ENCODE measurements at places on chromosomes 2 and 18. TPM values are rescaled to one million over a fixed set of nuclear protein-coding genes. Genes with fewer than 3 reads are reported as not detected.

The ST6GAL2 gene
- 15.6 TPM for total RNA-seq

The POTEE gene
- 0.06 TPM for total RNA-seq

The EVA1A gene
- total RNA-seq: 18.2 TPM

The ASIC4 gene
- total RNA-seq: not detected

The ALPG gene
- 0.22 TPM for total RNA-seq

The SERPINB2 gene
- total RNA-seq: not detected

The SH2D6 gene
- total RNA-seq: 1.6 TPM

The KIAA2012 gene
- total RNA-seq: not detected

The LYPD1 gene
- total RNA-seq: 16.3 TPM

The TMEM163 gene
- total RNA-seq: 0.13 TPM

The ACMSD gene
- not detected for total RNA-seq

The MROH2A gene
- total RNA-seq: 0.28 TPM

The MAP2 gene
- 0.40 TPM for total RNA-seq

The CXCR2 gene
- not detected for total RNA-seq

The PLCL1 gene
- not detected for total RNA-seq

The CXCR1 gene
- not detected for total RNA-seq

The GNLY gene
- total RNA-seq: not detected

The PLGLB2 gene
- 0.16 TPM for total RNA-seq

The CCDC74B gene
- 7.5 TPM for total RNA-seq

The GCG gene
- total RNA-seq: not detected

The UGT1A10 gene
- not detected for total RNA-seq

The C2orf66 gene
- total RNA-seq: 0.19 TPM

The CTNNA2 gene
- 0.89 TPM for total RNA-seq

The C2orf15 gene
- 0.46 TPM for total RNA-seq

The CNTNAP5 gene
- total RNA-seq: not detected

The PSTPIP2 gene
- total RNA-seq: 0.23 TPM

The DSG2 gene
- 58.5 TPM for total RNA-seq

The PAPOLG gene
- total RNA-seq: 9.6 TPM

The GALNT3 gene
- not detected for total RNA-seq

The CDKL4 gene
- not detected for total RNA-seq

The TCF23 gene
- not detected for total RNA-seq

The SCTR gene
- total RNA-seq: not detected

The SKOR2 gene
- total RNA-seq: not detected

The SIX2 gene
- 0.27 TPM for total RNA-seq

The ATOH8 gene
- 7.1 TPM for total RNA-seq

The LRRTM1 gene
- not detected for total RNA-seq

The ALPI gene
- not detected for total RNA-seq

The CRYGC gene
- not detected for total RNA-seq

The IL1R2 gene
- total RNA-seq: 0.93 TPM

The PRPF40A gene
- total RNA-seq: 87.2 TPM

The FSHR gene
- 0.07 TPM for total RNA-seq

The PRSS56 gene
- total RNA-seq: 0.27 TPM

The SPHKAP gene
- total RNA-seq: not detected

The UBE2F gene
- total RNA-seq: 45.4 TPM

The MYCN gene
- total RNA-seq: not detected
